ENCODE measurements at places on chromosomes 1 and 21.

GRCh38 chr1:240869071-240869470 lies 257.1 kb upstream of the GREM2 start:
- no peak for DNase-seq

DNA sequence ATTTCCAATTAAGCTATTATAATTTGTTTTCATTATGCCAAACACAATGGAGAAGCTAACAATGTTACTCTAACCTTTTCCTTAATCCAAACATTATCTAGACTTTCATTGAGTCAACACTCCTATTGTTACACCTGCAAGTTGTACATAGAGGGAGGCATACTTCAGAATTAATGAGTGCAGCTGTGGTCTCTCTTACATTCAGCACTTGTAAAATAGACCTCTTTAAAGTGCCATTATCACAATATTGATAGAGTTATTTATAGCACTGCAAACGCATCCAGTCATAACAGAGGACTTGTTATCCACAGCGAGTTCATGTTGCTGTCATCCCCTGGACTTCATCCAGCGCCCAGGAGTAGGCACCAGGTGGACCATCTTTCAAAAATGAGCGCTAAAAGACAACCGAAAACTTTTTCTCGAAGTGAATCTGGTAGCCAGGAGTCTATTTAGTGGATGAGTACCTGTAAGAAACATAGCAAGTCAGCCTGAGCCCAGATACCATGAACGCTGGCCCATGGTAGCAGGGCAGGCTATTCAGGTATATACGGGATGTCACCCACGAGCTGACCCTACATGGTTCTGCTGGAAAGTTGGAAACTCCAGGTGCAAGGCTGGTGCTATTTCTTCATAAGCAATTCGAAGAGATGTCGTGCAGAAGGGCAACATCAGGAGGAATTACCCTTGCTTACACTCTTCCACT lies 70.6 kb upstream of the NFIA start:
- DNase-seq = peak; percentile 3

DNA sequence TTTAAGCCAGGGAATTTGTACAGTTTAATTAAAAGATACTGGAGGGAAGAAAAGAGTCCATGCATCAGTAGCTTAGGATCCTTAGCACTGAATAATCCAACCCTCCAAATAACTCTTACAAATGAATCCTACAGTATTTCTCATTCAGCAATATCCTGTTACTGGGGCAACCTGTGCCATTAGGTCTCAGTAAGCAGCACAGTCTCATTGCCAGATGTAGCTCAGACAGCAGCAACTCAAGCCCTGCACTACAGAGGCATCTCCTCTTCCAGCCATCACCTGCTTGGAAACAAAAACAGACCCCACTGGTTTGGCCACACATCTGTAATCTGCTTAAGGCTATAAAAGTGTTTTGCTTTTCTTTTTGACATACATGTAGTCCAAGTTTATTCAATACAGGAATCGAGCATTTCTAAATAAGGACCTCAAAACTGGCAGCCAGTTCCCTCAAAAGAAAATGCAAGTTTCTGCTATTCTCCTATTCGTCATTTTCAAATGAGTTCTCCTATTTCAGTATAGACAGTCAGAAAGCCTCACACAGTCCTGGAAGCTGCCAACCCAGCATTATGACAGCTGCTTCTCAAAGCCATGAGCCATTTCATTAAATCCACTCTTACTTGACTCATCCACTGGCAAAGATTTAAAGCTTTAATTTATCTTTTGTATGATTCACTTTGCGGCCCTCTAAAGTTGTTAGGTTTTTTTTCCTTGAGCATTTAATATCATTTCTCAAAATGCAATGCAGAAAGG lies 129.0 kb downstream of the APP start:
- DNase-seq = no peak

DNA sequence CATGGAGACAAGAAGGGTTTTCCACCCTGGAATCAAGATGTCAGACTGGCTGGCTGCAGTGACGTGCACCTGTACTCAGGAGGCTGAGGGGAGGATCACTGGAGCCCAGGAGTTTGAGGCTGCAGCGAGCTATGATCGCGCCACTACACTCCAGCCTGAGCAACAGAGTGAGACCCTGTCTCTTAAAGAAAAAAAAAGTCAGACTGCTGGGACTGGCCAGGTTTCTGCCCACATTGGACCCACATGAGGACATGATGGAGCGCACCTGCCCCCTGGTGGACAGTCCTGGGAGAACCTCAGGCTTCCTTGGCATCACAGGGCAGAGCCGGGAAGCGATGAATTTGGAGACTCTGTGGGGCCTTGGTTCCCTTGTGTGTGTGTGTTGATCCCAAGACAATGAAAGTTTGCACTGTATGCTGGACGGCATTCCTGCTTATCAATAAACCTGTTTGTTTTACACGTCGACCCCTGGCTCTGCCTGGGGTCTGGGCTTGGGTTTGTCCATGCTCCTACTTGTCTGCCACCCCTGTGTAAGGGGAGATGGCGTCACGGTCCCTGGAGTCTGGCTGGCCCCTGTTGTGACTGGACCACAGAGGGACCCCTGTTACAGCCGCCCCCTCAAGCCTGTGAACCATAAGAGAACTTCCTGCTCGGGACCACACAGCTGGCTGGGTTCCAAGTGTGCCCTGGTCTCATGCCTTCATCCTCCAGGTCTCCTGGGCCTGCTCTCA lies 20.9 kb upstream of the VPS13D start:
- peak; percentile 89 for DNase-seq

- peak; percentile 83 for DNase-seq
Observed at GRCh38 chr1:205947024-205947423, 3.8 kb upstream of the SLC26A9 start.

- DNase-seq = no peak
Observed at GRCh38 chr21:26406526-26406925, 166.6 kb downstream of the CYYR1 start.
